ENCODE measurements at places on chromosomes 11 and 22.

DNA sequence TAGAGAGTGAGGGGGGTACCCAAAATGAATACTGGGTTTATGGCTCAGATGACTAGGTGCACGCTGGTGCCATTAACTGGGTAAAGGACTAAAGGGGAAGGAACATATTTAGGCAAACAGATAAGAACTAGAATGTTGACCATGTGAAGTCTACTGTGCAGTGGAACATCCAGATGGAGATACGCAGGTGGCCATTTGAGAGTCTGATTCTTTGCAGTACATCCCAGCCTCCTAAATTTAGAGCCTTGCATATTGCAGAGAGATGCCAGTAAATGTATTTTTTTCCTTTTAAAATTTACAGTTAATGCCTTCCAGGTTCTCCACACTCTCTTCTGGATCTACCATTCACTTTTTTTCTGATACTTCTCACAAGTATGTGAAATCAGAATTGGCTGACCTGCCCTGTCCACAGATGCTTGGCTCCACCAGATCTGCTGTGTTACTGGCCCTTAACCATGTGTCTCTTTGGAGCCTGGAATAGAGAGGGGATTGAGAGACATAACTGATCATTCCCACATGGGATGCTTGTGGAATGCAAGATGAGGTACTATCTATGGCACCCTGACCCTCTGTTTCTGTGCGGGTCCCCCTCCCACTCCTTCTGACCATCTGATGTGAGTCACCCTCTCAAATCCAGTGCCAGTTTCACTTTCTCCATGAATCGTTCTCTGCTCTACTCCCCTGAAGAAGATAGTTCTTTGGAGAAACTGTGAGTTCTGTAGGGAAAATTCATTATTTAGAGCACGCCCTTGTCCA lies 77.0 kb upstream of the NCAM1 start:
- no peak for DNase-seq

GRCh38 chr11:113553235-113553634 lies 78.0 kb upstream of the DRD2 start:
- peak; percentile 96 for DNase-seq

DNA sequence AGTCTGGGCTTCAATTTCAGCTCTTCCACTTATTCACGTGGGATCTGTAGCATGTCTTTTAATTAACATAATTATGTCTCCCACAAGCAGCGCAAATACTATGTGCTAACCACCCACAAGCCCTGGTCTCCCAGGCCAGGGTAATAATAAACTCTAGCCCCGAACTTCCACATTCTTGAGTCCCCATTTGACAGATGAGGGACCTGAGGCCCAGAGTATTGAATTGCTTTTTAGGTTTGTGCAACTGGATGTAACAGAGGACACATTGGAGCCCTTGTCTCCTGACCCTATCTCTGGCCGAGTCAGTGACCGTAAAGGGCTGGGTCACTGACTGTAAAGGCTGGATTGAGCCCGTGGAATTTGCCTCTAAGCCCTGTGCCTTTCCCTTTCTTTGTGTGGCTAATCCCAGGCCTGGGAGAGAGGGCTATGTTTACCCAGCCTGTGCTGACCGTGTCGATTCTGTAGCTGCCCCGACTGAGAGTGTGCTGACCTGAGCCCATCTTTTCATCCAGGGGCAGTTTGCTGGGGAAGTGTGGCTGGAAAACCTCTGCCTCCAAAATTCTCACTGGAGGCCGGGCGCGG lies 3.9 kb downstream of the CRYBB2 start:
- no peak for DNase-seq

GRCh38 chr11:127006311-127006710 lies 5.7 kb upstream of the KIRREL3 start:
- DNase-seq: no peak

- DNase-seq: no peak
These were observed 265.4 kb downstream of the MIAT start for GRCh38 chr22:26922806-26923205.

- no peak for DNase-seq
These were observed 555.9 kb downstream of the INSC start for GRCh38 chr11:15670520-15671070.

DNA sequence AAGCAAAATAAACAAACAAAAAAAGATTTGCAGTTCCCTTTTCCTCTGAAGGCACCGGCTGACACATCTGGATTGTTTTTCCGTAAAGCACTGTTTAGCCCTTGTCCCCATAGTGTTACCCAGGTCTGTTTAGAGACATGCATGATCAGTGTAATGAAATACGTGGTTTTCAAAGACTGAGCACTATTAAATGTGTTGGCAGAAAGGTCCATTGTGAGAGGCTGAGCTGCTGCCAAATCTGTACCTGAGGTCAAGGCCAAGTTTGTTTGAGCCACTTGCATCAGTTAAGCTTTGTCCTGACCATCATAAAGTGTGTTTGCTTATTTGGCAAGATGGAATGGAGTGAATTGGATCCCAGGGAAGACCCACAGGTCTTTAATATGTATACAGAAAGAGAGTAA lies 26.3 kb downstream of the CTR9 start:
- DNase-seq: no peak

- DNase-seq: no peak
These were observed 63.8 kb upstream of the OPCML start for GRCh38 chr11:133595998-133596590.
